ENCODE measurements at places on chromosomes 6 and 20. TPM values are rescaled to one million over a fixed set of nuclear protein-coding genes. Genes with fewer than 3 reads are reported as not detected.

CD2AP gene
- polyA plus RNA-seq: 6.8 TPM

SYNJ2 gene
- 8.6 TPM for polyA plus RNA-seq

DNA sequence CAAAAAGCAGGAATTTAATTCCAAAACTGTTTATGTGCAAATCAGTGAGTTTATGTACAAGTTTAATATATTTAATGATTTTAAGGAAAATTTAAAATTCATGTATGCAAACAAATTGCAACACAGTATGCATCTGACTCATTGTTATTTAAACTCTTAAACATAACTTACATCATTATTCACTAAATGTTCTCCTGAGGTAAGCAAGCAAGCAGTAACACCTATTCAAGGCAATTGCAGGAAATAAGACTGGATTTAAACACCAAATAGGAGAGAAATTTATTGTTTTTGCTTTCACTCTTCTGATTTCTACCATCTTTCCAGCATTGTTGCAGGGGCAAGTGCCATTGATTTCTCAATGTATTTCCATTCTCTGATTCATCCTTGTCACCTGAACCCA is 239.5 kb downstream of the TFAP2A start:
- no peaks in the 10 kb centered on the region for H3K36me3 ChIP-seq
- no peak overlapping the region for H3K4me3 ChIP-seq
- H3K27ac ChIP-seq: no peak overlapping the region
- no peaks in the 10 kb centered on the region for H3K27me3 ChIP-seq
- H3K4me1 ChIP-seq: no peaks in the 10 kb centered on the region
- no peak for DNase-seq

DNA sequence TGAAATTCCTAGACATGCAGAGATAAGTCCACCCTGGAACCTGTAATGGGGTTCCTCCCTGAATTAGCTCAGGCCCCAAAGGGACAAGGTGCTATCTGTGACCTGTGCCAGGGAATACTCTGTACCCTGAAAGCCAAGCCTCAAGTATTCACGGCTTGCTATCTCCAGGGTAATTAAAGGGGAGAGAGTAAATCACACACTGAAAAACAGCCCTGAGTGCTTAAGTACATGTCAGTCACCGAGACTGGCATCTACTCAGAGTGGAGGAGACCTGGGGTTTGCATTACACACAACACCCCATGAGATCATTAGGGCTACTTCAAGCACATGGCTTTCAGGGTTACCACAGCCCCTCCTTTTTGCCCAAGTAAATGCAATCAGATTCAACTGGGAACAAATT is 188.1 kb downstream of the CD83 start:
- no peaks in the 10 kb centered on the region for H3K27me3 ChIP-seq
- no peak overlapping the region for H3K27ac ChIP-seq

- no peak overlapping the region for H3K4me3 ChIP-seq
- no peak overlapping the region for H3K27ac ChIP-seq
- no peaks in the 10 kb centered on the region for H3K36me3 ChIP-seq
- H3K27me3 ChIP-seq: no peaks in the 10 kb centered on the region
- DNase-seq: peak; percentile 63
These were observed 87.7 kb downstream of the SGK1 start for GRCh38 chr6:134230087-134230700.

DNA sequence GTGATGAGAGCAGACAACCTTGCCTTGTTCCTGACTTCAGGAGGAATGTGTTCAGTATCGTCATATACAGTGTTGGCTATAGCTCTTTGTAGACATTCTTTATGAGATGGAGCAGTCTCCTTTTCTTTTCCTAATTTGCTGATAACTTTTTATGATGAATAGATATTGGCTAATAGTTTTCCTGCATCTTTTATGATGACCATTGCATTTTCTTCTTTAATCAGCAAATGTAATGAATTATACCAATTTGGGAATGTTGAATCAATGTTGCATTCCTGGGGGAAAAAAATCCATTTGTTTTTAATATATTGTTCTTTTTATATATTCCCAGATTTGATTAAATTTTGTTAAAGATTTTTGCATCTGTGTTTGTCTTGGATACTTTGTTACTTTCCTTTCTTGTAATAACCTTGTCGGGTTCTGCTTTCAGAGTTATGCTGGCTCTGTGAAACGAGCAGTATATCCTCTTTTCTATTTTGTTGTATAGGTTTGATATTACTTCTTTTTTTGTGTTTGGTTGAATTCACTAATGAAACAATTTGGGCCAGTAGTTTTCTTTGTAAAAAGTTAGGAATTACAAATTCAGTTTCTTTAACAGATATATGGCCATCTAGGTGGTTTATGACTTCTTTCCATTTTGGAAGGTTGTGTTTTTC is 23.9 kb downstream of the KDM1B start:
- no peak overlapping the region for H3K4me3 ChIP-seq
- H3K4me1 ChIP-seq: no peaks in the 10 kb centered on the region
- no peak overlapping the region for H3K27ac ChIP-seq
- no peaks in the 10 kb centered on the region for H3K27me3 ChIP-seq
- no peaks in the 10 kb centered on the region for H3K36me3 ChIP-seq

FAM209B gene
- polyA plus RNA-seq: not detected

DNA sequence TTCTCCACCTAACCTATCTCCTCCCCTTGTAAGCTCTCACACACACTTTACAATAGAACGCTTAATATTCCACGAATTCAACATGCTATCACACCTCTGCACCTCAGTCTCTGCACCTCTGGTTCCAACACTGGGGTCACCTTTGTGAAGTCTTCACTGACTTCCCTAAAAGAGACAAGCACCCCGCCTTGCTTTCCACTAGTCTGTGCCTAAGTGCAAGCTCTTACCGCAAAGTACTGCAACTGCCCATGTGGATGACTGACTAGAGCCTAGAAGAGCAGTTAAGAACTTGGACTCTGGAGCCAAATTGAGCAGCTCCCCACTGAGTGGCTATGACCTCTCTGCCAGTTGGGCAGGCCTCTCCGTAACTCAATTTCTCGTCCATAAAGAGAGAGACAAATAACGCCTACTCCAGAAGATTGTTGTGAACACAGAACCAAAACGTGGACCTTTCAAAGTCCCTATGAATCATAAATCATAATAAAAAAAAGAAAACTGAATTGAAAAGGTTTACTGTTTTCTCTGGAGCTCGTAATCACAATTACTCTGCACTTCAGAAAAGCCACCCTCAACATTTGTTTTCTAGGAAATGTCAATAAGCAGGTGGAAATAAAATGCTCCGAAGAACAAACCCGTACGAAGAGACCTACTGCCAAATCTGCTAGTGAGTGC is 1.2 kb downstream of the IFNGR1 start:
- DNase-seq: peak; percentile 51
- H3K4me3 ChIP-seq: peak overlapping the region; percentile 84
- peak overlapping the region; percentile 64 for H3K27ac ChIP-seq
- H3K27me3 ChIP-seq: no peaks in the 10 kb centered on the region
- H3K4me1 ChIP-seq: peaks cover 3% of the 10 kb centered on the region
- no peaks in the 10 kb centered on the region for H3K36me3 ChIP-seq

GRCh38 chr6:150354754-150355571 is 13.8 kb upstream of the IYD start:
- H3K4me3 ChIP-seq: no peak overlapping the region
- no peaks in the 10 kb centered on the region for H3K36me3 ChIP-seq
- no peaks in the 10 kb centered on the region for H3K4me1 ChIP-seq
- no peak for DNase-seq
- no peak overlapping the region for H3K27ac ChIP-seq
- H3K27me3 ChIP-seq: no peaks in the 10 kb centered on the region

- no peaks in the 10 kb centered on the region for H3K36me3 ChIP-seq
- H3K27me3 ChIP-seq: no peaks in the 10 kb centered on the region
- no peak overlapping the region for H3K27ac ChIP-seq
- no peak for DNase-seq
These were observed 23.8 kb upstream of the TAF8 start for GRCh38 chr6:42026540-42026939.

DNA sequence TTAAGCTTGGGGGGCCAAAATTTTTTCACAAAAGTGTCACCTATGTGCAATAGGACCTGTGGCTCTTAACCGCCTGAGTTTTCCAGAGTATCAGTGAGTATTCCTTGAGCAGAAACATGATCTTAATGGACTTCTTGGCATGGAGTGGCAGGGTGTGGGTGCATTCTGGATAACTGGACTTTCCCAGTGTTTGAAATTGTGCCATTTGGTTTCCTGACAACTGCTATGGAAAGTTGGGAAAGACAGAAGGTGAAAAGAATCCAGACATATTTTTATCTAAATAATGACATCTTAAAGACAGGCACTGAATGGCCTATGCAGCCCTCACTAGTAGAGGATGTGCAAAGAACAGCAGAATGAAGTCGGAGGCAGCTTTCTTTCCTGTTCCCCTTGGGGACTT is 34.3 kb upstream of the ADTRP start:
- peaks cover 3% of the 10 kb centered on the region for H3K4me1 ChIP-seq
- H3K4me3 ChIP-seq: no peak overlapping the region
- H3K36me3 ChIP-seq: no peaks in the 10 kb centered on the region
- no peaks in the 10 kb centered on the region for H3K27me3 ChIP-seq
- H3K27ac ChIP-seq: no peak overlapping the region

- no peak overlapping the region for H3K27ac ChIP-seq
- no peaks in the 10 kb centered on the region for H3K36me3 ChIP-seq
- H3K4me3 ChIP-seq: no peak overlapping the region
- peaks cover 3% of the 10 kb centered on the region for H3K4me1 ChIP-seq
- no peaks in the 10 kb centered on the region for H3K27me3 ChIP-seq
These were observed 20.7 kb upstream of the TBC1D22B start for GRCh38 chr6:37236921-37237320.

ESR1 gene
- 0.13 TPM for polyA plus RNA-seq

- H3K27ac ChIP-seq: no peak overlapping the region
- no peaks in the 10 kb centered on the region for H3K36me3 ChIP-seq
- DNase-seq: no peak
- H3K27me3 ChIP-seq: no peaks in the 10 kb centered on the region
- no peaks in the 10 kb centered on the region for H3K4me1 ChIP-seq
- no peak overlapping the region for H3K4me3 ChIP-seq
These were observed 84.3 kb downstream of the OPRM1 start for GRCh38 chr6:154123155-154123956.

HELZ2 gene
- polyA plus RNA-seq: 4.8 TPM

PCSK2 gene
- polyA plus RNA-seq: 0.13 TPM

GRCh38 chr6:84166395-84166794 is 61.0 kb downstream of the CEP162 start:
- H3K27me3 ChIP-seq: no peaks in the 10 kb centered on the region
- no peaks in the 10 kb centered on the region for H3K36me3 ChIP-seq
- H3K4me1 ChIP-seq: no peaks in the 10 kb centered on the region
- no peak for DNase-seq
- H3K27ac ChIP-seq: no peak overlapping the region

GRCh38 chr6:119079283-119079809 is 882 bp upstream of the FAM184A start:
- H3K36me3 ChIP-seq: no peaks in the 10 kb centered on the region
- DNase-seq: no peak
- H3K4me3 ChIP-seq: peak overlapping the region; percentile 66
- H3K27me3 ChIP-seq: no peaks in the 10 kb centered on the region
- H3K27ac ChIP-seq: no peak overlapping the region

HCRTR2 gene
- not detected for polyA plus RNA-seq

GRCh38 chr6:133132466-133132971 is 108.6 kb upstream of the EYA4 start:
- no peak overlapping the region for H3K4me3 ChIP-seq
- no peak overlapping the region for H3K27ac ChIP-seq
- H3K27me3 ChIP-seq: no peaks in the 10 kb centered on the region
- peaks cover 1% of the 10 kb centered on the region for H3K4me1 ChIP-seq

DNA sequence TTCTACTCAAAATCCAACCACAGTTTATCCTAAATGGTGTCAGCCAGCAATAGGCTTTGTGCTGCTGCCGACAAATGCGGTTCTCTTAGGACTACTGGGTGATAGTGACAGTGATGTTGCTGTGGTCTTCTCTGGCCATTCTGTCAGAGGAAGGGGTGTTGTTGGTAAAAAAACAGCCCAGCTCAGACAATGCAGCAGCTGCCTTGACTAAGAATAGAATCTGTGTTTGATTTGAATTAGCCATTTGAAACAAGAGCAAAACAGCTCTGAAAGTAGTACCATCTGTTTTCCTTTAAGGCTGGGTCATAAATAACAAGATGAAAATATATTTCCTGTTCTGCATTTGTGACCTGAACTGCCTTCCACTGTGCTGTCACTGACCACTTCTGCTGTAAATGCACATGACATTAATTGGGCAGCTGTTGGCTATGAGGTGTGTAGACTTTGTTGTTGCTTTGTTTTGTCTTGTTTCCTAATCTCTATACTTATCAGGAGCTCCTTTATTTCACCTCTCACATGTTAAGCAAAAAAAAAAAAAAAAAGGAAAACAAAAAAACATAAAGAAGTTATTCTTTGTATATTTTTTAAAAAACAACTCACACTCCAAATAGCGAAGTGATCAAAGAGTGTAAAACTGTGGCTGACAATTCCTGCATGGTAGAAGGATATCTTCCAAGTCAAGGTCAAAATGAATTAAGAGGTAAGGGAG is 497.8 kb upstream of the ARID1B start:
- H3K27me3 ChIP-seq: no peaks in the 10 kb centered on the region
- H3K4me3 ChIP-seq: no peak overlapping the region
- no peak for DNase-seq

GRCh38 chr6:139152088-139152891 is 17.4 kb downstream of the HECA start:
- DNase-seq: no peak
- H3K27me3 ChIP-seq: no peaks in the 10 kb centered on the region
- no peak overlapping the region for H3K27ac ChIP-seq
- H3K36me3 ChIP-seq: no peaks in the 10 kb centered on the region
- H3K4me3 ChIP-seq: no peak overlapping the region

DNA sequence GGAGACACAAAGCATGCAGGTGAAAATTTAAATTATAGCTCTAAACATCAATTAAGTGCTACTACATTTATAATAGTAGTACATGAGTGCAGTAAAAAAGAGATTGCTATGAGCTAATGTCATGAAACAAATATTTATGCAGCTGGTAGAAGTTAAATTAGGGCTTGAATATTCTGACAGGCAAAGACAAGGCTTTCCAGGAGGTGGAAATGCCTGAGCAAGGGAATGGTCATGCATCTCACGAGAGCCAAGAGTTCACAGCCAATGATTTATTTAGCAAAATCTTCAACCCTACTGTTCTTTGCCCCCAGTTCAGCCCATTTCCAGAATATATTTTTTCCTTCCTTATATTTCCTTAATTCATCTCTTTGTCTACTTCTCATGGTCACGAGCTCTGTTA is 128.9 kb downstream of the HIVEP2 start:
- no peak for DNase-seq
- no peak overlapping the region for H3K27ac ChIP-seq
- no peaks in the 10 kb centered on the region for H3K36me3 ChIP-seq
- no peaks in the 10 kb centered on the region for H3K27me3 ChIP-seq

- no peak for DNase-seq
- H3K4me1 ChIP-seq: no peaks in the 10 kb centered on the region
- no peaks in the 10 kb centered on the region for H3K27me3 ChIP-seq
These were observed 92.6 kb downstream of the CDC5L start for GRCh38 chr6:44480097-44480541.

DYNLT2 gene
- polyA plus RNA-seq: 1.6 TPM

GRCh38 chr6:12118607-12119006 is 106.5 kb downstream of the HIVEP1 start:
- DNase-seq: no peak
- no peak overlapping the region for H3K4me3 ChIP-seq
- H3K36me3 ChIP-seq: peaks cover 7% of the 10 kb centered on the region
- no peaks in the 10 kb centered on the region for H3K4me1 ChIP-seq
- H3K27me3 ChIP-seq: no peaks in the 10 kb centered on the region

MYBL2 gene
- 1.3 TPM for polyA plus RNA-seq

- H3K4me3 ChIP-seq: no peak overlapping the region
- H3K4me1 ChIP-seq: no peaks in the 10 kb centered on the region
- no peak overlapping the region for H3K27ac ChIP-seq
These were observed 68.0 kb downstream of the PLCG1 start for GRCh38 chr20:41205313-41205712.
